ENCODE measurements at places on chromosomes 5 and 9. TPM values are rescaled to one million over a fixed set of nuclear protein-coding genes. Genes with fewer than 3 reads are reported as not detected.

SH3RF2 gene
- total RNA-seq: 3.1 TPM

C1QTNF3 gene
- 0.33 TPM for total RNA-seq

MCC gene
- 0.22 TPM for total RNA-seq

PCDHGB2 gene
- total RNA-seq: 0.15 TPM

SLC36A3 gene
- not detected for total RNA-seq

KIF24 gene
- 3.4 TPM for total RNA-seq

OTP gene
- 0.12 TPM for total RNA-seq

AK8 gene
- total RNA-seq: 1.4 TPM

PDLIM4 gene
- 0.47 TPM for total RNA-seq
